ENCODE measurements at places on chromosomes 7 and 10.

DNA sequence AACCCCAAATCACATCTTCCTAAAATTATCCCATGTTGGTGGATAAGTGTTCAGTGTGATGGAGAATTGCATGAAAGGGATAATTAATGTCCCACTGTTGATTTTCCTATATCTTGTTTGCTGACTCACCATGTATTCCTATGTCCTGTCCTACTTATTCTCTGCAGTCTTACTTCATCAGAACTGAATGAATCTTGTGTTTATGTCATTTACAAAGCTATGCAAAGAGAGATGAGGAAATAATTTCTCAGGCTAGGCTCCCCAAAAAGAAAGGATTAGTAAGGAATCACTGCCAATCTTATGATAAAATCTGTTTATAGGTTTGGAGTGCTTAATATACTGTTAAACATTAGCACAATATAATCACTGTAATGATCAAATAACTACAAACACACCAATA lies 360.8 kb downstream of the CRPPA start:
- DNase-seq: peak; percentile 16

GRCh38 chr10:43879162-43879561 lies 230.5 kb upstream of the ZNF32 start:
- no peak for DNase-seq

DNA sequence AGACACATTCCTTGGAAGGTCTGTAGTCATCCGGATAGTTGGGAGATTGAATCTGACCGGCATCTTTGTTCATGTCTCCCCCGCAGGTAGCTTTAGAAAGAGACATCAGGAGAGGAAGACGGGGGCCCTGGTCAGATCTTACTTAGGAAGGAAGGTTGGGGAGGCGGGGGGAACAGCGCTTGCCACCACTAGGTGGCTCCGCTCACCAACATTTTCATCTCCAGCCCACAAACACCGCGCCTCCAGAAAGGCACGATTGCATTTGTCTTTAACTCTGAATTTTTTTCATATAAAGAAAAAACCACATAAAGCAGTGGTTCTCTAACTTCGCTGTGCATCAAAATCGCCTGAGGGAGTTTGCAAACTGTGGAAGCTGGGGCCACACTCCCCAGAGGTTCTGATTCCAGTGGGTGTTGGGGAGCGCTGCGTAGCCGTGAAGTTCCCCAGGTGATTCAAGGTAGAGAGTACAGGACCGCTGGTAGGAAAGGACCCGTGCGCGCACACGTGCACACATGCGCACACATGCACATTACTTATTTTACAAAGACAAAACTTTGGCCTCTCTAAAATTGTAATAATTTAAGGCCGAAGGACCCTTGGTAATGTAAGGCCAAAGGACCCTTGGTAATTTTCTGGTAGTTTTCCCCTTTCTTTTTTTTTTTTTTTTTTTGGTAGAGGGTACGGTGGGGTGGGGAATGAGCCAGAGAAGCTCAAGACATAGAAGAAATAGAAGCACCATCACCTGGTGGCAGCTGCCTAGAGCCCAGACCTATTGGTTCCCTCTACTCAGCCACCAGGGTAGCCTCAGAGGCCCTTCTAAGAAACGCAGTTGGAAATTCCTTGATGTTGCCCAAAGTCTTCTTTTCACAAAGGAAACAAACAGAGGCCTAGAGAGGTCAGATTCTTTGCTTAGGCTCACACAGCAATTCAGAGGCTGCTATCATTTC lies 37.4 kb upstream of the OPALIN start:
- DNase-seq: peak; percentile 76

DNA sequence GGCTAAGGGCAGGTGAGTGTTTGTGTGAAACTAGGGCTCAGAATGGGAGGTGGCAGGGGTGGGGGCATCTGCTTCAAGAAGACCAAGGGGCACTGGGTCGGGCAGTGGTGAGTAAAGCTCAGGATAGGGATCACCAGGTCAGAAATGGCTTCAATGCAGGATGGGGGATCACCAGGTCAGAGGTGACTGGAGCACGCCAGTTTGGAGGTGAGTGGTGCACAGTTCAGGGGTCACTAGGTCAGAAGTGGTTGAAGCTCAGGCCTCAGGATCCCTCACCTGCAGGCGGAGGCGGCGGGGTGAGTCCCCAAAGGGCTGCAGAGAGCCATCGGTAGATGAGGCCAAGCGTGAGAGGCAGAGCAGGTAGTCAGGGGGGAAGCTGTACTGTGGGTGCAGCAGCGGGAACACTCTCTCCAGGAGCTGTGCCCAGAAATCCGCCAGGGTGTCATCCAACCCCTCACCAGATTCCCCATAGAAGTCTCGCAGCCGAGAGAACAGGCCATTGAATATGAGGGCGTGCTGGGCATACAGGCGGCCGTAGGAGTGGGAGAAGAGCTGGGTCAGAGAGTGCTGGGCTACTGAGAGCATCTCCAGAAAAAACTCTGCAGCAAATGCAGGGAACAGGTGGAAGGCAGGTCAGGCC lies 1.8 kb downstream of the GPC2 start:
- no peak for DNase-seq

GRCh38 chr10:122342293-122343134 lies 32.0 kb upstream of the PLEKHA1 start:
- DNase-seq: peak; percentile 65

- no peak for DNase-seq
Observed at GRCh38 chr7:110885474-110885873, 205.5 kb upstream of the LRRN3 start.

DNA sequence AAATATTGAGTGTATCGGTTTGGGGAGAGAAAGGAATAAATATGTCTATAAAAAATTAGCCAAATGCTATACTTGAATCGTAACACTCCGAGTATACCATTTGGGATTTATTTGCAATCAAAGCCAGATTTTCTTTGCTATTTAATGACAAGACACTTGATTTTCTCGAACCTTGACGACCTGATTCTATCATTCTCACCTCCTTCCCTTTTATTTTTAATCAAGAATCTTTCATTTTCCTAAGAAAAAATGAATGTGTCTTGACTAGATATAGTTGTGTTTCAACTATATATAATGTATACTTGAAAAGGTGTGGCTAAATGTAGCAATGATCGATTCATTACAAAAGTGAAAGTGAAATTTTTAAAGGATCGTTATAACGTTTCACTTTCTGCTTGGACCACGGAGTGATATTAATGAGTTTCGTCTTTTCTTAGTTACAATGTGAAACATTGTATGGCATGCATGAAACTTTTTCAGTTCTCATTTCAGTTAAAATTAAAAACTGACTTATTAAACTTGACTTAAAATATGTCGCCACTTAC lies 562 bp downstream of the NUB1 start:
- DNase-seq: no peak

- no peak for DNase-seq
Observed at GRCh38 chr7:55349121-55349520, 16.0 kb upstream of the LANCL2 start.

DNA sequence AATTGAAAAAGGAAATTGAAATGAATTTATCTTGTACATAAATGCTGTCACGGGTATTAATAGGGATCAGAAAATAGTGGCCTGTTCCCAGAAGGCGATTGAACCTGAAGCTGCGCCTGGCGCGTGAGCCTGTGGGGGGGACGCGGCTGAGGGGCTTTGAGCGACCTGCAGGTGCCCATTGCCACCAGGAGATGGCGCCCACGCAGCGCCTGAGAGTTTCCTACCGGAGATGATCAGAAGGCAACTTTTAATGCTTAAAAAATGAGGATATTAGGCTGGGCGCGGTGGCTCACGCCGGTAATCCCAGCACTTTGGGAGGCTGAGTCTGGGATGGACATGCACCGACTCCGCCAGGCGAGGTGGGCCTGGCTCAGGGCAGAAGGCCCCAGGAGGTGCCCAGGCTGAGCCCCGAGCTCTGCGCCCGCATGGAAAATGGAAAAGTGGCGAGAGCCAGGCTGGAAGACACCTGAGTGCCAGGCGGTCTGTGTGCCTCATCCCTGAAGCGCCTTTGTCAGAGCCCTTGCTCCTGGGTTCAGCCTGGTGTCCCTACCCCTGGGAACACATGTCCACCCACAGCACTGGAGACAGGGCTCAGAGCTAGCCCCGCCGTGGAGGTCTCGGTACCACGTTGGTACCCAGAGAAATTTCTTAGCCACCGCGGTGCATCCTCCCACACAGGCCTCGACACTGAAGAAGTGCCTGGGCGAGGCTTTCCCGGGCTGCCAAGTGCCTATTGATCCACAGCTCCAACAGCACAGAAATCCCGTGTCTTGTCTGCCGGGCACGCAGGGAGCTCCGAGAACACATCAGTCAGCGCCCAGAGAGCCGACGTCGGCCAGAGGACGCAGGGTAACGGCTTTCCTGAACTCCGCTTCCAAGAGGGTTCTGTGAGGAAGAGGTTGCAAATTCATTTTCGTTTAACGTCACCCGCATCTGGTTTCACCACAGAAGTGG lies 117.4 kb downstream of the INPP5A start:
- peak; percentile 62 for DNase-seq

- peak; percentile 71 for DNase-seq
Observed at GRCh38 chr7:45689011-45689796, 115.0 kb downstream of the ADCY1 start.

DNA sequence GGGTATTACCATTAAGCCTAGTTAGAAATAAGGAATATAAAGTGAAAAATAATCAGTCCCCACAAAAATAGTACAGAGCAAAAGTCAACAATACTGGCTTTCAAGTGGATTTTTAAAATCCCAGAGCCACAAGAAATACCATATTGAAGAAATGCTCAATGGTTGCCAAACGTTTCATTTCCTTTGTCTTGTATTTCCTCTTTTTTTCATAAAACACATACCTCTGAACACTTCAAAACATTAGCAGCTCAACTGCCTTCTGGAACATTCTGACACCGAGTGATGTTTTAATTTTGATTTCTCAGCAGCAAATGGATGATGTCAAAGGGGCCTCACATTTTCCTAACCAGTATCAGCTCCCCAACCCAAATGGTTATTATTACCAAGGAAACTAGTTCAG lies 10.5 kb downstream of the NOD1 start:
- no peak for DNase-seq

DNA sequence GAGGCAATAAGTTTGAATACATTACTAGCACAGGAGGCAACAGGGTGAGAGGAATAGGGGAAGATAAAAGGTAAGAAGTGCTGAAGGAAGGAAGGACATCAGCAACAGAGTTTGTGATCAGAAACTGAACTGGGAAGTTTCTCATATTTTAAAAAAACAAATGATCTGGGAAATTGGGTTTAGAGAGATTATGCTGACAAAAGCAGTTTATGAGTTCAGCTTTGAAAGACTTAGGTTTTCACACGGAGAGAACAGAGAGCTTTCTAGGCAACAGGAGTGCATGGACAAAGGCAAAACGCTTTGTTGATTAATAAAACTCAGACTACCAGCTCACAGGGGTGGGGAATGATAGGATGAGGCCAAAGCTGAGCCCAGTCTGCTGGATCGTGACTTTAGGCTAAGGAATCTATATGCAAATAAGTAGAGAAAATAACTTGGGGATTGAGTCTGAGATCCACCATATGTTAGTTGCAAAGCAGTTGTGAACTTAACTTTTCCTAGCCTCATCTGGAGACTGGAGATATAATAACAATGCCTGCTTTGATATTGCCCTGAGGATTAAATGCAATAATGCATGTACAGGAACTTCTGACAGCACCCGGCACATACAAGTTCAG lies 4.2 kb downstream of the OSBPL3 start:
- DNase-seq: peak; percentile 55

GRCh38 chr7:17558558-17559332 lies 260.3 kb downstream of the AHR start:
- DNase-seq: no peak

DNA sequence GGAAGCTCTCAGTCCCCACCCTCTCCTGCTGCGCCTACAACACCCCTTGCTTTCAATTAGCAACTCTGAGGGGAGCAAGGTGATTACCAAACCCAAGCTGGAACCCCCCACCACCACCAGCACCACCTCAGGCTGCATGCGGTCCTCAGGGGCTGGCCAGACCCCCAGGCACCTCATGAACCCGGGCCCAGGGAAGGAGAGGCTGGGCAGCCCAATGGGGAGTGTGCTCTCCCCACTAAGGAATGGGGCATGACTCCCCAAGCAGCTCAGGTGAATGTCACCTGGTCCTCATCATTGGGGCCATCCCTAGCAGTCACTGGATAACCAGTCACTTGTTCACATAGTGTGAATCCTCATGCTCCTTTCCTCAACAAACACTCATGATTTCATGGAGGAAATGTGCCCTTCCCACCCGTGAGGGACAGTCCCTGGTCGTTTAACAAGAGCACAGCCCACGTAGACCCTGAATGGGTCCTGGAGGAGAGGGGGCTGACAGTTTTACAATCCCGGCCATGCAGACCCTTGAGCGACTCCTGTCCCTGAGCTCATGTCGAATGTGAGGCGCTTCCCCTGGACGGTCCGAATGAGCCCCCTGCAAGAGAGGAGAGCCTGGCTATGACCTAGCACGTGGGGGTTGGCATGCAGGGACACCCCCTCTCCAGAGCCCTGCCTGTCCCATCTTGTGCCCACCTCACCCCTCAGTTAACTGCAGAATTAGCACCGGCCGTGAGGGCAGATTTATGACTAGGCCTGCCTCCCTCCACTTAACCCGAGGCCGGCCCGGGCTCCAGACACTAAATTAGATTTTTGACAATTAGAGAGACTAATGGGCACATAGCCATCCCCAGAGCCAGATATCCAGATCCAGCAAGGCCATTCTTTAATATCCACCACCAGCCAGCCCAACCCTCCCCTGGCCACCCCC lies 29.1 kb downstream of the POLL start:
- no peak for DNase-seq

DNA sequence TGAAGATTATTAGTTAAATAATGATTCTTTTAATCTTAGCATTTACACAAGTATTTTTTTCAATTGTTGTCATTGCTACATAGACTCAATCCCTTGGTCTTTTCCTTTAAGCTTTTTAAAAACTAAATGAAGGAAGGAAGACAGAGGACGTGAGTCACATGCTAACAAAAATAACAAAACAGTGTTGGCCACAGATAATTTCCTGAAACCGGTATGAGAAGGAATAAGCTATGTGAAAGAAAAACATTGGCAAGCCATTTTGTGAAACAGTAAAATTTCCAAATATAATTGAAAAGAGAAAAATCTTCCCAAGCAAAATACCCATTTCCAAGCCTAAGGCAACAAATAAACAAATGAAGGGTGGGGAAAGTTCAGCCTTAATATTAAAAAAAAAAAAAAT lies 223.0 kb downstream of the AHR start:
- peak; percentile 85 for DNase-seq

DNA sequence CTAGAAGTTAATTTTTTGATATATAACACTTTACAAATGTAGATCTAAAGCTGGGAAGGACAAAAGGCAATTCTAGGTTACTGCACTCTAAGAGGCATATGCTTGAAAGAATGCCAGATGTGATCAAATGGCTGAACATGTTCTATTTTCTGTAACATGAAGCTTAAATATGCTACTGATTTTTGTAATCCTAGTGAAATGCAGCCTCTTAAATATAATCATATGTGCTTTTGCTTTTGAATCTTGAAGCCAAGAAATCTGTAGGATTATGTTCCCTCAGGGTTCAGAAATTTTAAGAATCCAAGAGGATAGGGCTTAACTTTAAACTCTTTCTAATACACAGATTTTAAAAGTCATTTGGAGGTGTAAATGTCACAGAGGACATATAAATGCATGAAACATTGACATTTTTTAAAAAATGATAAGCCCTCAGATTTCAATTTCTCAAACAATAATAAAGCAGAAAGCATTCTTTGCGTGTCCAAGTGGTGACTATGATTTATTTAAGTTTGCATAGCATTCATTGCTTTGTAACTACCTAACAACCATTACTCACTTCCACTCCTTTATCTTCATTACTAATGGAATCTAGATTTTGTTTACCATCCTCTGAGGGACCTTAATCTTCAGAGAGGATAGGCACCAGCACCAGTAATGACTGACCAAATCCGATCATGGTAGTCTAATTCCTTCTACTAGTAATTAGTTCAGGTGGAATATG lies 170.4 kb downstream of the MAGI2 start:
- DNase-seq: peak; percentile 90
